ENCODE measurements at places on chromosomes 11 and 22.

- no peak for DNase-seq
Observed at GRCh38 chr11:44805596-44805995, 78.8 kb downstream of the TSPAN18 start.

- DNase-seq = no peak
Observed at GRCh38 chr22:46810856-46811786, 48.7 kb downstream of the TBC1D22A start.

DNA sequence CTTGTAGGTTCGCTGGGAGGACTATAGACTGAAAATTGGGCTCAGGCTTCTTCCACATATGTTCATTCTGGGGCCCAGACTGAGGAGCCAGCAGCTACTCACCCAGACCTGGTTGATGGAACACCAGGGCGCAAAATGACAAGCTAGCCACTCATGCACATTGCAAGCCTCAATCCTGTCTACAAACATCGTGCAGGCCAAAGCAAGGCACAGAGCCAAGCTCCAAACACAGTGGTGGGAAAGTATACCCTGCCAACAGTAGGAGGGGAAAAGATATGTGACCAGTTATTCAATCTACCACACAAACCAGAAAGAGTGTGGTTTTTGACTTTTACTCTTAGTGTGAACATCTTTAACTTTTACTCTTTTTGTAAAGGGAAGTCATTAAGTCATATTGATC lies 660.5 kb downstream of the NTM start:
- DNase-seq = no peak

DNA sequence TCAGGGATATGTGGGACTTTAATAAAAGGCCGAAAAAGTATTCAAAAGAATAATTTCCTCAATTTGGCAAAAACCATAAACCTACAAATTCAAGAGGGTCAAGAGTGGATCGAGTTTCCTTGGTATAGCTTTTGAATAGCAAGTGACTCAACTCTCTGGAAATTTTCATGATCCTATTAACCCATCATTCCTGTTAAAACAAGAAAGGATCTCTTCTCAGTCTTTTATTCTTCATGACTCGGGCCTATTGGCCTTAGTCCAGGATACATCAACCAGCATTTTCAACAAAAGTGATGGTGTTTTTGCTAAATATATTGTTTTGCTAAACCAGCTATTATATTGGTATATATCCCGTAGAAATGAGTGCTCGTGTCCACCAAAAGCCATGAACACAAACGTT lies 110.3 kb downstream of the ATXN10 start:
- DNase-seq = no peak

DNA sequence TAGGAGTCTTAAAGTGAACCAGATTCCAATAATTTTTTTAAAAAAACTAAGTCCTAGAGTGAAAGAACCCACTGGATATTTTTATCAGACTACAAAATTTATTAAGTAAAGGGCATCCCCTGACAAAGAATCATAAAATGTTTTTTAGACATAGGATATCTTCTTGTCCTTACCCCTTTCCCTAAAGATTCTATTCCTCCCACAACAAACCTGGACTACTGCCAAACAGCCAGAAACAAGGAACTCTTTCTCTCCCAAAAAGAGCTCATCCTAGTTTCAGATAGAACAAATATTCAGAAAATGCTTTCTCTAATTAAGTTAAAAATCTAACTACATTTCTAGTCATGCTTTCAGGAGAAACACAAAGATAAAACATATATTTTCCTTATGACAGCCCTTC lies 327.1 kb downstream of the FAM181B start:
- no peak for DNase-seq

Measured in stimulated activated CD4-positive, alpha-beta T cell treated with anti-CD3 and anti-CD28 coated beads, Interleukin-1b, Interleukin-23, amount 100 ng/mL, for 4 hours (primary cell).